G401 (cell line): ENCODE measurements at places on chromosomes 16 and 17.

DNA sequence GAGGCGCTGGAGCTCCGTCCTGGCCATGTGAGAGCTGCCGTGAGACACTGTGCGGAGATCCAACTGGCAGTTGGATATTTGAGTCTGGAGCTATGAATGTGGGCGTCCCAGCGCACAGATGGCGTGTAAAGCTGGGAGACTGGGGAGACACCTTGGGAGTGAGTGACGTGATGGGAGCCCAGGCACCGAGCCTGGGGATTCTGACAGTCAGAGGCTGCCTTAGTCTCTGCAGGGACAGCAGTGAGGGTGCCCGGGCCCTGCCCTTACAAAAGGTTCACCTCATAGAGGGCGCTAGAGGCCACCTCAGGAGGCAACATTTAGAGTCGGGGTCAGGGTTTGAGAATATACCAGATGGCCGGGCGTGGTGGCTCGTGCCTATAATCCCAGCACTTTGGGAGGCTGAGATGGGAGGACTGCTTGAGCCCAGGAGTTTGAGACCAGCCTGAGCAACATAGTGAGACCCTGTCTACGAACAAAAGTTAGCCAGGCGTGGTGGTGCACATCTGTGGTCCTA, 194.1 kb upstream of the GSE1 start:
- peak; percentile 49 for DNase-seq

DNA sequence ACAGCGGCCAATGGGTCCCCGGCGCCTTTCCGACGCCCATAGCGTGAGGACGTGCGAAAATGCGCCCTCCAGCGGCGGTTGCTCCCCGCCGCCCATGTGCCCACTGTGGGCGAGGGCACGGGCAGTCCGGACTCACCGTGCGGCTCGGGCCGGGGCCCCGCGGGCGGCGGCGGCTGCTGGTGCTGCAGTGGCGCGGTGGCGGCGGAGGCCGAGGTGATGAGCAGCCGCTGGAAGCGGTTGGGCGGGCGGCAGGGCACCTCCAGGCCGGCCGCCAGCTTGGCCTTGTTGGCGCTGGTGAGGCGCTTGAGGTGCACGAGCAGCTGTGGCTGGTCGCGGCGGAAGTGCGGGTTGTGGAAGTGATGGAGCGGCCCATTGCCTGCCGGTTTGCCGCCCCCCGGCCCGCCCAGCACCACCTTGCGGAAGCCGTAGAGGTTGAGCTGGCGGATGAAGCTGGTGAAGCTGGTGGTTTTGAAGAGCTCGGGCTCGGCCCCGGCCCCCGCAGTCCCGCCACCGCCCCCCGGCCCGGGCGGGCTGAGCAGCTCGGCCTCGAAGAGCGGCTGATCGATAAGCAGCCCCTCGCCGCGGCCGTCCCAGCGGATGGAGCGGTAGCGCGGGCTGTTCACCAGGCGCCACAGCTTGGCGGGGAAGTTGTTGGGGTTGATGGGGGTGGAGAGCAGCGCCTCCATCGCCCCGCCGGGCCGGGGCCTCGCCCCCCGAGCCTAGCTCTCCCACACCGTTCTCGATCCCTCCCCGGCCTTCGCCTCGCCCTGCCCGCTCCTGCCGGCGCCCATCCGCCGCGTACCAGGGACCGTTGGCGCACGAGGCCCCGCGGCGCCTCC, at the start of gene HSF5:
TSS of gene HSF5 (minus strand) at position 820 of the 839 bp plus-strand sequence. CDS start at position 686, 134 bp downstream.
- DNase-seq, result no peak

DNA sequence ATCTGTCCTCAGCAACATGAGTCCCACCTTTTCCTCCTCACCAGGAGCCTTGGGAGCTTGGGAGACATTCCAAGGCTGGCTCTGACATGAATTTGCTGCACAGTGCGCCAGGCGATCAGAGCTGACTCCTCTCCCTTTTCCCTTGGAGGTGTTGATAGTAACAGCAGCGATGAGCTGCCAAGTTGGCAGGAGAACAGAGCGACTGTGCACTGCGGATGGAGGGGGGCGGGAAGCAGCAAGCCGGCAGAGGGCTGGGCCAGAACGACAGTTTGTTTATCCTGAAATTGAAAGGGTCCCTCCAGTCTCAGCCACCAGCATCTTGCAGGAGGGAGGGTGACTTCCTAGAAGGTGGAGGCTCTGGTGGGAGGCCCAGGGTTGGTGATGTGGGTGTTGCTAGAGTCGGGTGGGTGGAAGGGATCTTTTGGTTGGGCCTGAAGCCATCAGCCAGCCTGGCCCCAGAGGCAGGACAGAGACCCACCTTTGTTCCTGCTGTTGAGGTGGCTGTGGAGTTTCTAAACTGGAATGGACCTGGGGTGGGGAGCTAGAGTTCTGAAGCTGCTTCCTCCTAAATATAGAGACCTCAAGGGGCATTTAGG, 22.5 kb upstream of the DYNLL2 start:
- peak; percentile 88 for DNase-seq

DNA sequence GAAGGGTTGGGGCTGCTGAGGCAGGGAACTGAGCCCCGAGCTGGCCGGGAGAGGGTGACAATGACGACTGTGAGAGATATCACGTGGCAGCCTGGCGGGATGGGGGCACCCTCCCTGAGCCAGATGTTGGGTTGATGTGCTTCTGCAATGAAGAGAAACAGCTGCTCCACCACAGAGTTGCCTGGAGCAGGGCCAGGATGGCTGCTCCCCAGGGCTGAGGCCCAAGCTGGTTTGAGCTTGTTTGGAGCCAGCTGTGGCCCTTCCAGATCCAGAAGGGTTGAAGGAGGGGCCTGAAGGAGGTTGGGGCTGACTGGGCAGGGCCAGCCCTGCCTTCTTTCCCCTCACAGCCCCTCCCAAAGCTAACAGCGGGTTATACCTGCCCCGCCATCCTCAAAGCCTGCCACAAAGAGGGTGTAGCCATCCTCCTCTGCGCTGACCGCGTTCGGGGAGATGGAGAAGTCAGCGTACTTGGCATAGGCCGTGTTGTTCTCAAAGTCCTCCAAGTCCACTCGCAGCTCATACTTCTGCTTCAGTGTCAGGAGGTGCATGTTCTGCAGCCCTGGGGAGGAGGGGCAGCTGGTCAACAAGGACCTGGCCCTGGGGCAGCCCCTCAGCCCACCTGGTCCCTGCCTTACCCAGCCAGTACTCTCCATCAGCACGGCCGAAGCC, 2.1 kb downstream of the MFAP4 start:
- no peak for DNase-seq

DNA sequence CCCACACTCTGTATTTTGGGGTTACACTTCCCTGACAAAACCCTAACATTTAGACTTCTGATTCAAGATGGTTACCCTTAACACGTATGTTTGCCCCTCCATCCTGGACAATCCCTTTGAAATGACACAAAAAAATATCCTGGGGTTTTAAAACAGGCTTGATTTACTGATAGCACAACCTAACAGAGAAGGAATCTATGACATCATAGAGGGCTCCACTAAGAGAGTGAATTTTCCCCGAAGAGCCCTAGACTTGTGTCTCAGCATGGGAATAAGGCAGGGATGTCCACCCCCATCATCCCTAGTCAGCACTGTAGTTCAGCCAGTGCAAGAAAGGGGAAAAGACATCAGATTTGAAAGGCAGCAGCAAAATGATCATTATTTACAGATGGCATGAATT, 15.8 kb upstream of the SRCIN1 start:
- no peak for DNase-seq

GRCh38 chr16:89216315-89217137, 977 bp upstream of the ZNF778 start:
- DNase-seq, result peak; percentile 93

DNA sequence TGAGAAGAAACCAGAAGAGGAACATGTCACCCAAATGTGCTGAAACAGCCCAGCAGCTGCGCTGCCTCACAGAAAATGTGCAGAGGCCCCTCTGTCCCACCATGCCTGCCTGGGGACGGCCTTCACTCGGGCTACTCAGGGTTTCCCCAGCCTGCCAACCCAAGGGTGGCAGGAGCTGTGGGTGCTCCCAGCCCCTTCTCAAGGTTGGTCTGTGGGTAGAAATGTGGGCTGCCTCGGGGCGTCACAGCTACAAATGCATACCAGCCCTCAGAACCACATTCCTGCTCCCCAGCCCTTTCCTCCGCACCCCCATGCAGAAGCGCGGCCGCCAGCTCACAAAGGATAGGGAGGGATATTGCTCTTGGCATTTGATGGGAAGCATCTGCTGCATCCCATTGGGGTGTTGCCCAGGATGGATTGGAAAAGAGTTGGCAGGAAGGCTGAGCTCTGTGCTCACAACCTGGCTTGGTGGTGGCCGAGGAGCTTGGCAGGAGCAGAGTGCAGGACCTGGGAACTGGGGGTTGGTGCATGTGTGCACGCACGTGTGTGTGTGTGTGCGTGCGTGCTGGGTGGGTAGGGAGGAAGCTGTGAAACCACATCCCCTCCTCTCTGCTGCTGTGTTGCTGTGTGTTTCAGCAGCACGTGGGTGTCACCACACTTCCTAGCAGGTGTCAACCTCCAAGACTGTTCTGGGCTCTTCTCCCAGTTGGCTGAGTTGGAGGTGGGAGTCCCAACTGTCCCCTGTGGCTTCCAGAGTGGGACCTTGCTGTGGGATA, 304.4 kb downstream of the SEC14L1 start:
- peak; percentile 98 for DNase-seq

DNA sequence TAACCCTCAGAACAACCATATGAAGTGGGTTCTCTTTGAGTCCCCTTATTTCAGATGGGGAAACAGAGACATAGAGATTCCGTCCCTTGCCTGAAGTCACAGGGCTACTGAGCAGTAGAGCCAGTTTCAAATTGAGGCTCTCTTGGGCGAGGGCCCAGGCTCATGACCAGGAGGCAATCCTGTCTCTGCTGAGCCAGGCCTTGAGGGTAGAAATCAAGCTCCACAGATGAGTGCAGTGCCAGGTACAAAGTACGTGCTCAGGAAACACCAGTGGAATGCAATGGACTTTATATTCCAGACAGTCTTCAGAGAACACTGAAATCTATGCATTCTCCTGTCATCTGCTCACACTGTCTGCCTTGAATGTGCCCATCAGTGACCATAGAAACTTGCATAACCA, 291.7 kb upstream of the MAF start:
- no peak for DNase-seq

DNA sequence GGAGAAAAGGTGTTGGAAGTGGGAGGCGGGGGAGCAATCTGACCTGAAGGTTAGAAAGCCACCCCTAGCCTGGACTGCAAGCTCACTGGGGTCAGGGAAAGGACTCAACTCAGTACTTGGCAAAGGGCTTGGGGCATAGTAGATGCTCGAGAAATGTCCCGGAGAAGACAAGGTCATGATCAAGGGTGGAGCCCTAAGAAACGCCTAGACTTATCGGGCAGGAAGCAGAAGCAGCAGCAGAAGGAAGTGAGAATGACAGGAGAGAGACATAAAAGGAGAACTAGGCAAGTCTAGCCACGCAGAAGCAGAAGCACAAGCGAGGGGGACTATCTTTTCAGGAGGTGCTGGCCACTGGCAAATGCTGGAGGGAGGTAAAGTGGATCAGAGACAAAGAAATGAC, 10.2 kb downstream of the COTL1 start:
- no peak for DNase-seq

- no peak for DNase-seq
Observed at GRCh38 chr16:50306287-50306686, 39.9 kb downstream of the ADCY7 start.

GRCh38 chr16:62846399-62847057, 810.3 kb upstream of the CDH8 start:
- DNase-seq, result no peak

DNA sequence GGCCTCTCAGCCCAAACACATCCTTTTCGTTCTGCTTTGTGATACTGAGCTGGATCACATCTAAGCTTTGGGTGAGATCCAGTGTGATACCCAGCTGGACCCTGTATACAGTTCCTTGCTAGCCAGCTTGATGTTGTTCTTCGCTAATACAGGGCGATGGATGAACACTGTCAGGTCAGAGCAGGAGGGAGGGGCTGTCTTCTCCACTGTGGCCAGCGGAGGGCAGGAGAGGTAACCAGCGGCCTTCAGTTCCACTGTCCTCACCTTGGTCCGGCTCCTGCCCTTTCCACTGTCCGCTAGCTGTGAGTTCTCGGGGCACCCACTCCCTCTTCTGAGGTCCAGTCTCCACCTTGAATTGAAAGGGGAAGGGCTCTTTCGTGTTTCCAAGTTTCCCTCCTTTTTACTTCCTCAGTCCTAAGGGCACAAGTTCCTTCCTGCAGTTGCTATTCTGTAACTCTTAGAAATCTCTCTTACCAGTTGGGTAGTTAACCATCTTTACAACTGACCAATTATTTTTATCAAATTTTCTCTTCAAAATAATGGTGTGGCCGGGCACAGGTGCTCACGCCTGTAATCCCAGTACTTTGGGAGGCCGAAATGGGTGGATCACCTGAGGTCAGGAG, 3.0 kb upstream of the ZNF213 start:
- DNase-seq, result no peak

DNA sequence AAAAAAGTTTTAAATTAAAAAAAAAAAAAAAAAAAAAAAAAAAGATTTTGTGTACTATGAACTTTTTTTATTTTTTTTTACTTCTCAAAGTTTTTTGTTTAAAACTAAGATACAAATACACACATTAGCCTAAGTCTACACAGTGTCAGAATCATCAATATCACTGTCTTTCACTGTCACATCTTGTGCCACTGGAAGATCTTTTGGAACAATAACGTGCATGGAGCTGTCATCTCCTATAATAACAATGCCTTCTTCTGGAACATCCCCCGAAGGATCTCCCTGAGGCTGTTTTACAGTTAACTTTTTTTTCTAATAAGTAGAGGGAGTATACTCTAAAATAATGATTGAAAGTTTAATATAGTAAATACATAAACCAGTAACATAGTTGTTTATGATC, 295.7 kb downstream of the KCNJ2 start:
- DNase-seq, result no peak

DNA sequence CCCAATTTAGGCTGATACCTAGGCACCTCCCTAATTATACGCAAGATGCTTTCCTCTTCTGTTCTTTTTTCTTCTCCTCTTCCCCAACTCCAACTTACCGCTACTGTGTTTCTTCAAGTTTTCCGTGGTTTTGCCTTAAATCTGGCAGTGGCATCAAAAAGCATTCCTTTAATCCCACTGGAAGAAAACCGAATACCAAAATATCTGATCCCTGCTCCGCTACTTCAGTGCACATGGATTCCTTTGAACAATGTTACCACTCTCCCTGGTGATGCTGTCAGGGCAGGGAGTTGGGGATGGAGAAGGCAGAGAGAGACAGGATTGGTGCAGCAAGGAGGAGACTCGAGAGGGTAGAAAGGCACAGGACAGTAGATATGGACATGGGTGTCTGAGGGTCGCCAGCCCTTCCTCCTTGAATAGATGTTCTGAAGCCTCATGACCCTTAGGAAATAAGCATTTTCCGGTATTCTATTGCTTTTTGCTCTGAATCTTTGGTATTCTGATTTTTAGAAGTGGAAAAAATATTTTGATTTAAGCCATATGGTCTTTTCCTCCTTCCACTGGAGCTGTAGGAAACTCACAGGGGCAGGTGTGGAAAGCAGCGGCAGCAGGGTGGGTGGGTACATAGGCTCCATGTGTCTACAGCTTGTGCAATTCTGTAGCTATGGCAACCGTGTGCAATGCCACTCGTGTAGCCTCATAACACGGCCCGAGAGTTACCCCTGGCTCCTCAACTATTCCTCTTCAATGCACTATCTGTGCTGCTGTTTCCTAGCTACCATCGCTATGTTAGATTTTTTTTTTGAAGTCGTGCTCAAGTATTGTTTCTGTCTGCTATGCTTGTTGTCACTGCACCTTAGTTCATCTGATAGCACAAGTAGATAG, 32.3 kb upstream of the TANC2 start:
- DNase-seq, result no peak
